ENCODE measurements at places on chromosomes 6 and 20. TPM values are rescaled to one million over a fixed set of nuclear protein-coding genes. Genes with fewer than 3 reads are reported as not detected.

GRCh38 chr6:21590346-21590745 lies 3.2 kb upstream of the SOX4 start:
- no peak for DNase-seq

GRCh38 chr6:68642977-68643376 lies 7.9 kb downstream of the ADGRB3 start:
- no peak for DNase-seq

- no peak for DNase-seq
These were observed 20.5 kb downstream of the TSHZ2 start for GRCh38 chr20:52992632-52993031.

DNA sequence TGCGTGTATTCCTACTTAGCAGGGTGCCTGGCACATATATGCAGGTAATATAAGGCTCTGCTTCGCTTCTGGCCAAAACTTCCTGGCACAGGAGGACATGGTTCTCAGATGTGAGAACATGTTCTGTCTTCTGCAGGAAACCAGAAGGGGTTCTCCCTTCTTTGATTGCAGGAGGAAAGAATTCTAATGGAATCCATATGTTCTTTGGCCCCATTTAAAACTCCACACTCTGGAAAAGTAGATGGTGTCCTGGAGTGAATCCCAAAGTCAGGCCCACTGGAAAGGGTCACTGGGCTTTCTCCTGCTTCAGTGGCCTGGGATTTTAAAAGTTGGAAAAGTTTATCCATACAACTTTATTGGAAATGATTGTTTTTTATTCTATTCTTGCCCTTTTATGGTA lies 16.4 kb upstream of the CYP24A1 start:
- DNase-seq: no peak

- DNase-seq: no peak
These were observed 16.2 kb upstream of the RCAN2 start for GRCh38 chr6:46507426-46507825.

FAM229B gene
- polyA plus RNA-seq: 39.9 TPM

- no peak for DNase-seq
These were observed 85.2 kb downstream of the PRSS35 start for GRCh38 chr6:83597511-83597910.

- no peak for DNase-seq
These were observed 711.8 kb upstream of the MAP3K7 start for GRCh38 chr6:91298543-91299145.

- no peak for DNase-seq
These were observed 222.1 kb upstream of the SULF2 start for GRCh38 chr20:48007351-48007750.

TFAP2D gene
- not detected for polyA plus RNA-seq

MCUR1 gene
- 50.9 TPM for polyA plus RNA-seq

TBP gene
- 20.8 TPM for polyA plus RNA-seq

FRS3 gene
- polyA plus RNA-seq: 4.4 TPM

- DNase-seq: no peak
These were observed 84.0 kb downstream of the CHD6 start for GRCh38 chr20:41534170-41534569.

- DNase-seq: no peak
These were observed 10.1 kb upstream of the NHSL1 start for GRCh38 chr6:138509371-138509770.

BRPF3 gene
- 50.6 TPM for polyA plus RNA-seq

DNA sequence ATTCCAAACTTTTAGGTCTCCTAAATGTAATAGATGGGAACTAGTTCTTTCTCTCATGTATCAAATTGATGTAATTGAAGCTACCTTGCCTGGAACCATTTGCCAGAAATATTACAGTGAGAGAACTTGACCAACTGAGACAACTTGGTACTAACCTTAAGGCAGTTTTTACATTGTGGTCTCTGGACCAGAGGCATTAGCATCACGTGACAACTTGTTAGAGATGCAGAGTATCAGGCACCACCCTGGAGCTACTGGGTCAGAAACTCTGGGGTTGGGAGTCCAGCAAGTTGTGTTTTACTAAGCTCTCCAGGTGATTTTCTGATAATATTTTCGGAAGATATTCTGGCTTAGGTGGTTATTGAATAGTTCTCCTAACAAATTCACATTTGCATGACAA lies 982.1 kb upstream of the SLC35B3 start:
- no peak for DNase-seq

DUSP15 gene
- 19.9 TPM for polyA plus RNA-seq

DNA sequence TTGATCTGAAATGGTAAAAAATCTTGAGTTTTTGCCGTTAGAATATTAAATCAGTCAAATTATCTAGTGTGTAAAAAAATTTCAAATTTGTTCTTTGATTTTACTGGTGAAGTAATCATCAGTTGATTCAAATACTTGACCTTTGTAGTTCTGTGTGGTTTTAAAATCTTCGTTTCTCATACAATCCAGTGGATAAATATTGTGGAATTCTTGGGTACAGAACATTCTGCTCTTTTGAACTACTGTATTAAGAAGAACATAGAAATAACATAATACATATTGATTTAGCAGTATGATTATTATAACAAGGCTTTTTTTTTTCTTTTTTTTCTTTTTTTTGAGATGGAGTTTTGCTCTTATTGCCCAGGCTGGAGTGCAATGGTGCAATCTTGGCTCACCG lies 491.8 kb downstream of the CD109 start:
- no peak for DNase-seq

GRCh38 chr6:119249319-119249718 lies 100.2 kb downstream of the MAN1A1 start:
- DNase-seq: no peak

GINM1 gene
- 104 TPM for polyA plus RNA-seq

MAFB gene
- 144 TPM for polyA plus RNA-seq

STMND1 gene
- polyA plus RNA-seq: 0.33 TPM

CDH26 gene
- 0.75 TPM for polyA plus RNA-seq

DNA sequence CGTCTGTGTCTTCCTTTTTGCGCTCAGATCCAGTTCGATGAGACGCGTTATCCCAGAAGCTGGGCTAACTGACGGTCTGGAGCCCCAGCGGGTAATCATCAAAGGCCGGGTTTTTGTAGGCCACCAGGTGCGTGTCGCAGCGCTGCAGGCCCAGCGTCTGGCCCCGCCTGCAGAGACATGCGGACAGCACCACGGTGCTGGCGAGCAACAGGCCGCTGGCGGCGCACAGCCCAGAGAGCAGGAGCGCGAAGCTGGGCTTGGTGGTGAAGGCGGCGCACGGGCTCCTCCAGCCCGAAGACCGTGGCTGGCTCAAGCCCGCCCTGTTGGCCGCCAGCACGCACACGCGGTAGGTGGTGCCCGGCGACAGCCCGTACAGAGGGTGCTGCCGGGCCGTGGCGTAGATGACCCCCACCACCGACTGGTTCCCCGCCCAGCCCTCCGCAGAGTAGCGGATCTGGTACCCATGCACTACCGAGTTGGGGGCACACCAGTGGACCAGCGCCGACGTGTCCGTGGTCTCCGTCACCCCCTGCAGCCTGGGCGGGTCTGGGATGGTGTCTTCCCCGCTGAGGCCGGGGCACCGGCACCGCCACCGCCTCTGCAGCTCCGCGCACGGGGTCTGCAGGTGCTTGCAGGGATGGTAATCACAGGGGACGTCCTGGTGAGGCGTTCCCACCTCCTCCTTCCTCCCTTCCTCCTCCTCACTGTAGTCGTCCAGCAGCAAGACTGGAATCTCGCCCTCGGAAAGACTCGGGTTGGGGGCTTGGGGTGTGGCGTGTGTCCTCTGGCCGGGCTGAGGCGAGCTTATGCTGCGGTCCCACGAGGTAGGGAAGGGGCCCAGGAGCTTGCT lies 12.7 kb downstream of the LRRN4 start:
- no peak for DNase-seq

- DNase-seq: no peak
These were observed 36.5 kb downstream of the PPP1R16B start for GRCh38 chr20:38842026-38842425.

- DNase-seq: no peak
These were observed 121.6 kb upstream of the GJE1 start for GRCh38 chr6:142011156-142011555.

DNA sequence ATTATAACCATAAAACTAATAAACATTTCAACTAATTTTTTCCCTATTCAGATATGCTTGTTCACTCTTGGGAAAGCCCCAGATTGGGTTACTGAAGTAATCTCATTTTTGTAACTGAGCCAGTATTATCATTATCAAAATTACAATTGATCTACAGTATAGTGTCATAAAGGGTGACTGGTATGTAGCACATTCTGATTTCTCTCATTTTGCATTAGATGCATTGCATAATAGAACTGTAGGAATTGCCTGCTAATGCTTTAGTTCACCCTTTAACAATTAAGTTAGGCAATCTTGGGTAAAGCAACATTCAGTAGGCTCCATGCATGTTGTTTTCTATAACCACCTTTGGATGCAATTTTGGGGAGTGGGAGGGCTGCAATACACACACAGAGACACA lies 150.8 kb upstream of the FLRT3 start:
- no peak for DNase-seq

DNA sequence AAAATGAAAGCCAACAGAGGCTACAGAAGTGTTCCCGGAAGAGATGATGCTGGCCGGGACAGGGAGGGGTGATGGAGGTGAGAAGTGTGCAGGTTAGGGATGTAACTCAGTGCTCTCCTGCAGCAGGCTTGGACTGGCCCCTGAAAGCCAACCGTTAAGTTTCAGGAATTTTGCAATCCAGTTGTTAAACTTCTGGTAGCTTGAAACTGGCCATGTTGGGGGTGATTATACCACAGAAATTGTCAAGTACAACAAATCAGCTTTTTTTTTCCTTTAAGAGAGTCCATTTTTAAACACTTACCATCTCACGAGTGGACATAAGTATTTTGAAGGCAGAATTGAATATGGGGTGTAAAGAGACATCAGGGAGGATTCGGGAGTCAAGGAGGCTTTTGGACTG lies 8.8 kb upstream of the SIRPB1 start:
- DNase-seq: no peak

MRS2 gene
- polyA plus RNA-seq: 42.4 TPM

DNA sequence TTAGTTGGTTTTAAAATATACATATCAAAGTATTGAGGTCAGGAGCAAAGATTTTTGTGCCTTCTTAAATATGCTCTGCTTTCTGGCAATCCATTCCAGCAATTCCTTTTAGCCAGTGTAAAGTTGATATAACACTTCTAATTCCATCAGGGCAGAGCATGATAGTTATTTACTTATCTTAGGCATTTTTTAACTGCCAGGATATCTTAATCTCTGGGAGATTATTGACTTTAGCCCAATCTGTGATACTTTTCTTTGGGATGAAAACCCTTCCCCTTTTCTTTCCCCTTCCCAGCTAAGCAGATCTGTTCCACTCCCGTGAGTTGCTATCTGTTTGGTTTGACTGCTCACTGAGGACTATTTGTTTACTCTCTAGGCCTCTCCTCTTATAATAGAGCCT lies 168.7 kb upstream of the RSPO3 start:
- no peak for DNase-seq

- no peak for DNase-seq
These were observed 23.5 kb downstream of the DHX35 start for GRCh38 chr20:38985603-38986170.

MYLK4 gene
- 1.5 TPM for polyA plus RNA-seq

GRCh38 chr20:22914291-22914690 lies 120.8 kb upstream of the SSTR4 start:
- DNase-seq: no peak

ABCC10 gene
- 27.6 TPM for polyA plus RNA-seq

DNA sequence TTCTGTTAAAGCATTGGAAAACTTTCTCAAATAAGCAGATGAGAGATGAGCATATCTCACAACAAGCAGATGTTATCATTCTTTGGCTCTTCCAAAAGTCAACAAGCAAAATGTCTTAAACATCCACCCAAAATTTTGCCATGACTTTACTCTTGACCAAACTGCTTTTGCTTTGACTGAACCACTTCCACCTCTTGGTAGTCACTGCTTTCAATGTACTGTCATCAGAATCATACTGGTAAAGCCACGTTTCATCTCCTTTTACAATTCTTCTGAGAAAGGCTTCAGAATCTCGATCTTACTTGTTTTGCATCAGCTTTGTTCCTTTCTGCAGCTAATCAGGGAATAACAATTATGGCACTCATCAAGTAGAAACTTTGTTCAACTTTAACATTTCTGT lies 498.5 kb upstream of the GJE1 start:
- no peak for DNase-seq

GRCh38 chr6:4169028-4169789 lies 33.8 kb upstream of the ECI2 start:
- no peak for DNase-seq

DNA sequence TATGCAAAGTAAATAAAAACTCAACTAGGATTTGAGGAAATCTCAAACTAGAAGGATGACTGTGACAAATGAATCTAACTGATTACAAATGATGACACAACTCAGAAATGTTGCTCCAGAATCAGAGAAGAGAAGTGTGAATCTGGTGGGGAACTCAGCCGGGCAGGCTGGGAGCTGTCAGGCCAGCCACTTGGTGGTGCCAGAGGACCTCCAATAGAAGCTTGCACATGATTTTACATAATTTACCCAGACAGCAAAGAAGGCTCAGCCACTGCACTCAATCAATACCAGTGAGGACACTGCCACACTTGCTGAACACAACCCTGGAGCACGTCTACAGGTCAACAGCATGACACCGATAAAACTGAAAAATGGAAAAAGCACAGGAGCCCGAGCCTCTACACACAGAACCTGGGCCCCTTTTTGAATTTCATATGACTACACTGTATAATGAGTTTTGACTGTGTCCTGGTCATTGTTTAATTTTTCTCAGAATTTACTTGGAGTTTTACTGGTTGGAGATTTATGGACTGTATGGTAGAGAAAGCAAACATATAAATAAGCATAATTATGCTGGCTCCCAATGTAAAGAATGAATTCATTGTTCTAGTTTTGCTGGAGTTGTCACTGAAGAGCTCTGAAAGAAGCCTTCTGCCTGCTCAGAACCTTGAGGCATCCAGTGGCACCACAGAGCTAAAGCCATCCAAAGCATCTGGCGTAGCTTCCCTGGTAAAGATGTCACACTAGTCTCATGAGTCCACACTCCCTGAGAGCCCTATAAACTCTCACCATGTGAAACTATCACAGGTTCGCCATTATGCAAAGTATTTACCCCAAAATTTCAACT lies 296.5 kb downstream of the THBS2 start:
- no peak for DNase-seq

DNA sequence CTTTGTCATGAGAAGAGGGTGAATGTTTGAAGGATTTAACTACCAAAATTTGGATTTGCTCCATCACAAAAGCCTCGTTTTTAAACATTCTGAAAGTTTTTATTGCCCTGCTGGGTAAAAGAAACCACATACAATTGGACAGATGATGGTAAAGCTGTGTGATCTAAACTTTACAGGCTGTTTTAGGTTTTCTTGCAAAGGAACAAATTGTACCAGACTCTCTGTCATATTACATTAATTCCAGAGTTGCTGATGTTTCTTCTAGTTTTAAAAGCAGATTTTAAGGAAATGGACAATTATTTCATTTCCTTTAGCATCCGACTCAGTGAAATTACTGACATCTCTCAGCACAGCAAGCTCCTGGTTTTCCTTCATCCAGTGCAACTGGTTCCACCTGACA lies 53.2 kb downstream of the CRYBG1 start:
- DNase-seq: no peak

C6orf58 gene
- polyA plus RNA-seq: 0.55 TPM

PRR18 gene
- polyA plus RNA-seq: 0.27 TPM

Data from renal cortex interstitium (tissue), 15 donors.